CD14-positive monocyte (primary cell): ENCODE measurements at places on chromosomes 16 and 17. TPM values are rescaled to one million over a fixed set of nuclear protein-coding genes. Genes with fewer than 3 reads are reported as not detected.

- no peak for DNase-seq
Observed at GRCh38 chr16:66751053-66751302, 431 bp downstream of the DYNC1LI2 start.

DNA sequence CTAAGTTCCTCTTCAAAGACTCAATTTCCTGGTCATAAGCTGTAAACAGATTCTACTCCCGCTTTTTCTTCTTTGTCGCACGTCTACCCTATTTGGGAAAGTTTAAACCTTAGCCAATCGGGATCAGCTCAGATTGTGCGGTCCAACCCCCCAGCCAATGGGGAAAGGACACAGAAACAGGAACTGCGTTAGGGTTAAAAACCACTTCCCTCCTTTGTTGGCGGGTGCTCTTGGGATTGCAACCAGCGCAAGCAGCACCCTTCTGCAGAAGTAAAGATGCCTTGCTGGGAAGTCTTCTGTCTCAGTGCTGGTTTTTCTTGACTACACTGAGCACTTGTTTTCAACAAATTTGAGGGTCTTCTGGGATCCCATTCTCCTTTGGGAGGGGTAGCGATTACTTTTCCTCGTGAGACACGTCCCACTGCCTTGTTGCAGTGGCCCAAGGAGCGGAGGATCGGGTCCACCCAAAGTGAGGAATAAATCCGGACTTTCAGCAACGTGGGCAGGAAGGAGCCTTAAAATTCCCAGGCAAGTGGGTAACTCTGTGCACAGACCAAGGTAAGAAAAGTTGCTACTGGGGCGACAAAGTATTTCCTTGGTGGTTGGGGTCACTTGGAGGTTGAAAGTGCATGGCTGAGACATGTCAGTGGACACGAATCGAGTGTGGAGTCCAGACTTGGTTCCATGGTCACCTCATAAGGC lies 1.0 kb upstream of the YPEL3 start:
- DNase-seq = peak; percentile 48

GRCh38 chr17:11825572-11826209 lies 171.6 kb downstream of the ZNF18 start:
- DNase-seq = no peak

DNA sequence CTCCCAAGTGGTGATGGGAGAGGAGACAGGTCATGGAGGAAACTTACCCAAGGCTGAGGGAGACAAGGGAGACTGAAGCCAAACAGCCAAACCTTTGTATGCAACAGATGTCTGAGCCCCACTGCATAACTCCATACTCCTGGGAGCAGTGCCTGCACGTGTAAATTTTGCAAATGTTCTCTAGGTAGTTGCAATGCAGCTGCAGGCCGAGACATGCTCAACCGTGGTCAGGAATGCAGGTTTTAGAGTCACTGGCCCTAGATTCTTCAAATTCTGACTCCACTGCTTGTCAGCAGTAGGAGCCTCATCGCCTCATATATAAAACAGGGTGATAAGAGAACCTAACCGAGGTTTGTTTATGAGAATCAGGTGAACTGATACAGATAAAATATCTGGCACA lies 11.5 kb downstream of the DYNLRB2 start:
- no peak for DNase-seq

GRCh38 chr17:81368161-81369022 lies 26.9 kb upstream of the BAHCC1 start:
- no peak for DNase-seq

GRCh38 chr16:27766236-27766925 lies 216.4 kb downstream of the KATNIP start:
- no peak for DNase-seq

- DNase-seq = peak; percentile 67
Observed at GRCh38 chr17:41932816-41933389, 2.5 kb downstream of the ODAD4 start.

FLII gene
- 227 TPM for polyA plus RNA-seq

DNA sequence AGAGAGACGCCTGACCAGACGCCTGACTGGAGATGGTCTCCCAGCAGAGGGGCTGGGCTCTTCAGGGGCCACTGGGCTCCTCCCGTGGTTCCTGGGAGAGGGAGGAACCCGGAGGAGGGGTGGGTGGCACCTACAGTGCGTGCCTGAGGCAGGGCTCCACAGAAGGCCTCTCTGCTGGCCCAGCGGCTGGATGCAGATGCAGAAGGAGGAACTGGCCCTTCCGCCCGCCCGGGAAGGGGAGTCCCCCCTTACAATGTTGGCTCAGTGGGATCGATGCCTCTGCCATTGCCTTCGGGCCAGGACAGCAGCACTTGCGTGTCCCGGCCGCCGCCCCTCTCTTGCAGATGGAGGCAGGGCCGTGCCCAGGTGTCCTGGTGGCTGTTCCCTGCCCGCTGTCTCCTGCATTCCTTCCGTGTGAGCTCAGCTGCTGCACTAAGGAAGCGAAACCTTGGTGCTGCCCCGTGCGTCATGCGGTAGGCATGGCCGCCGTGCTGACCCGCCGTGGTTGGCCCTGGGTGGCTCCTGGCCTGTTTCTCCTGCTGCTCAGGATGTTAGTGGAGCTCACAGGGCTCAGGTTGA lies 15.1 kb downstream of the BAIAP2 start:
- peak; percentile 86 for DNase-seq

VMO1 gene
- 1.9 and 2.1 TPM in 2 replicates for polyA plus RNA-seq

- DNase-seq = no peak
Observed at GRCh38 chr17:39777534-39778365, 40.0 kb downstream of the GRB7 start.

DNA sequence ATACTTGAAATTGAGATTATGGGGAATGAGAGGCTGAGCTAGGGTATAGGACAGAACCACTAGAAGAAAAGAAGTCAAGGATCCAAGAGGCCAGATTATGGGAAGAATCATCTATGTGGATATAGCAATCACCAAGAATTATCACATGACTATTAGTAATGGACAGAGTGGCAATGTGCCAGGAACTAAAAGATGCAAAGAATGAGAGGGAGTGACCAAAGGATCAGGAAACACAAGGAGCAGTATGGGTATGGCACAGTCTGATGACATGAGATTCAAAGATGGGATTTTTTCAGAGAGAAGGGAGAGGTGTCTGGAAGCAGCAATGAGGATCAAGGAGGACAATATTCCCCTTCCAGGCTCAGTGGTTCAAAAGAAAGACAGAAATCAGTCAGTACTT lies 212.2 kb downstream of the AATF start:
- DNase-seq = no peak

DNA sequence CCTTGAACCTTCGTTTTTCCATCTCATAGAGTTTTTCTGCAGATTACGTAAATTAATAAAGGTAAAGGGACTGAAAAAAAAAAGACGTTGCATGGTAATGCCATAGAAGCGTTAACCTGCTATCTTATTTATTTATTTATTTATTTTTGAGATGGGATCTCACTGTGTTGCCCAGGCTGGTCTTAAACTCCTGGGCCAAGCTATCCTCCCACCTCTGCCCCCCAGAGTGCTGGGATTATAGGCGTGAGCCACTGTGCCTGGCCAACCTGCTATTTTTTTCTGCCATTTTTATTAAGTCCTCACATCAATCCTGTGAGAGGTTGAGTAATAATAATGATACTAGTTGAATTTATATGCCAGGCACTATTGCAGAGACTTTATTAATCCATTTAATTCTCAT lies 7.9 kb downstream of the MSI2 start:
- no peak for DNase-seq

DNA sequence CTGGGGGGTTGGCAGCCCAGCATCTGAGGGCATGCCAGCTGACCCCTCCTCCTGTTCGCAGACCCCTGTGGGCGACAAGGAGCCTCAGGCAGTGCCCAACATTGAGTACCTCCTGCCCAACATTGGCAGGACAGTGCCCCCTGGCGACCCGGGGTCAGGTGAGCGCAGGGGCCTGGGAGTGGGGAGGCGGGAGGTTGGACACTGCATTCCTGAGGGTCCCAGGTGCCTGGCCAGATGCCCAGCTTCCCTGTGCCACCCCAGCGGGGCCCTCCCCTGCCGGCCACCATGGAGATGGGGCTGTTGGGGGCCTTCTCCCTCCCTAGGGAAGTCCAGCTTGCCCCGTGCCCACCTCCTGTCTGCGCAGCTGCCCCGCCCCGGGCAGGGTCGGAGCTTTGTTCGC lies 70.1 kb downstream of the ARHGAP23 start:
- DNase-seq = no peak

- DNase-seq = no peak
Observed at GRCh38 chr17:199806-200545, 18.5 kb upstream of the DOC2B start.

GRCh38 chr16:88356727-88357199 lies 26.0 kb upstream of the ZNF469 start:
- no peak for DNase-seq

DNA sequence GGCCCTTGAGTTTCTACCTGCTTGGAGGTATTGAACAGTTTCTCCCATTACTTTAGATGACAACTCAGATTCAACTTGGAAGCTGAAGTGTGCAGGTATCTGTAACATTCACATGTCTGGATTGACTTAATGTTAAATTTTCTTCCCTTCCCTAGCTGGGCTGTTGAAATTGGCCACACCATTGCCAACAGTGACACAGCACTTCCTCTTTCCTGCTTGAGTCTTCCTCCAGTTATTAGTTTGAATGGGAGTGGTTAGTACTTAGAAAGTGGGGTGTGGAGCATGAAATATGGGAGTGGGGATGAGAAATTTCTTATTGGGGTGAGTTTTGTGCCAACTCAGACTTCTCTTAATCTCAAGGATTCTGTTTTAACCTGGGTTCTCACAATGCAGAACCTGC lies 454.9 kb downstream of the KCNJ2 start:
- DNase-seq = peak; percentile 34

DNA sequence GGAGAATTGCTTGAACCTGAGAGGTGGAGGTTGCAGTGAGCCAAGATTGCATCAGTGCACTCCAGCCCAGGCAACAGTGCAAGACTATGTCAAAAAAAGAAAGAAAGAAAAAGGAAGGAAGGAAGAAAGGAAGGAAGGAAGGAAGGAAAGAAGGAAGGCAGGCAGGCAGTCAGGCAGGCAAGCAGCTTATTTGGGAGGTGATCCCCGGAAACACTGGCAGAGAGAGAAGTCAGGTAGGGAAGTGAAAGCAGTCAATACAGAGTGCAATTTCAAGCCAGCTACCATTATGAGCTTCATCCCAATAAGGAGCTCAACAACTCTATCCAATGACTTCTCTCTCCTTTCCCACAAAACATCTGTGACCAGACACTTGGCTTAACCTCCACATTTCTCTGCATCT lies 83.0 kb upstream of the TBC1D3K start:
- peak; percentile 43 for DNase-seq

- no peak for DNase-seq
Observed at GRCh38 chr17:79220201-79220712, 145.6 kb downstream of the ENGASE start.

ABCC6 gene
- polyA plus RNA-seq = 6.1 TPM

DNA sequence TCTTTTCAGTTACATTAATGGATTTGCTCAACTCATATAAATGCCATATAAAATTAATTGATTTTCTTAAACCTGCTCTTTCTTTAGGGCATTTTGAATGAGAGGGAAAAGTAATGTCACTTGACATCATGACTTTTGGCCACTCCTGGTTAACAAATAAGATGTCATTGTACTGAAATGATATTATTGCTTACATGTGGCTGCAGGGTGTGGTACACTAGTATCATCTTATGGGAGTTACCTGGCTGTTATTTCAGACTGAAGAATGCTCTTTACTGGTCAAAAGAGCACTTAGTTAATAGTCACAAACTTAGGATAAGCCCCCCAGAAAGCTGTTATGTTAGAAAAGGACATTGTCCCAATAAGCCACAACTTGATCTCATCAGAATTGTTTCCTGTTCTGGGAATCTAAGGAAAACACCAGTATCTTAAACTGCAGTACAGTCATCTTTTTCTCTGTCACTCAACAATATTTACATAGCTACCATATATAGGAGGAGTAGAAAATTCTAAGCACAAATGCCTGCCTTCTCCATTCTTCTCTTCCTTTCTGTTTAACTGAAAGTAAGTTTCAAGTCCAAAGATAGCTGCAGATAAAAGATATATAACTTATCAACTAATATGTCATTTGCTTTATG lies 53.9 kb upstream of the MRC2 start:
- DNase-seq = no peak

IGSF6 gene
- polyA plus RNA-seq = 159 TPM

GRCh38 chr16:35692824-35693223 lies 2233.4 kb downstream of the TP53TG3F start:
- DNase-seq = no peak

DNA sequence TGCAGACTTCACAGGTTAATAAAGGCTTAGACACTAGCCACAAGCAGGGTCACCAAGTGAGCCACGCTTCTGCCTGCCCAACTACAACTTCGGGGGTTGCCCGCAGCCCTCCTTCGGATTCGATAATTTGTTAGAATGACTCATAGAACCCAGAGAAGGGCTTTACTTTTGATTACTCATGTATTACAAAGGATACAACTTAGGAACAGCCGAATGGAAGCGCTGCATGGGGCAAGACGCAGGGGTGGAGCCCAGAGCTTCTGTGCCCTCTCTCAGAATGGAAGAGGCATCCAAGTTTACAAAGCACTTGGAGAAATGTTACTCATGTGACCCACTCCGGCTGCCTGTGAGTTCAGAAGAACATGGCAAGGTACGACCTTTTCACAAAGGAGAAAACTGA lies 7.5 kb upstream of the CDH5 start:
- no peak for DNase-seq

DNA sequence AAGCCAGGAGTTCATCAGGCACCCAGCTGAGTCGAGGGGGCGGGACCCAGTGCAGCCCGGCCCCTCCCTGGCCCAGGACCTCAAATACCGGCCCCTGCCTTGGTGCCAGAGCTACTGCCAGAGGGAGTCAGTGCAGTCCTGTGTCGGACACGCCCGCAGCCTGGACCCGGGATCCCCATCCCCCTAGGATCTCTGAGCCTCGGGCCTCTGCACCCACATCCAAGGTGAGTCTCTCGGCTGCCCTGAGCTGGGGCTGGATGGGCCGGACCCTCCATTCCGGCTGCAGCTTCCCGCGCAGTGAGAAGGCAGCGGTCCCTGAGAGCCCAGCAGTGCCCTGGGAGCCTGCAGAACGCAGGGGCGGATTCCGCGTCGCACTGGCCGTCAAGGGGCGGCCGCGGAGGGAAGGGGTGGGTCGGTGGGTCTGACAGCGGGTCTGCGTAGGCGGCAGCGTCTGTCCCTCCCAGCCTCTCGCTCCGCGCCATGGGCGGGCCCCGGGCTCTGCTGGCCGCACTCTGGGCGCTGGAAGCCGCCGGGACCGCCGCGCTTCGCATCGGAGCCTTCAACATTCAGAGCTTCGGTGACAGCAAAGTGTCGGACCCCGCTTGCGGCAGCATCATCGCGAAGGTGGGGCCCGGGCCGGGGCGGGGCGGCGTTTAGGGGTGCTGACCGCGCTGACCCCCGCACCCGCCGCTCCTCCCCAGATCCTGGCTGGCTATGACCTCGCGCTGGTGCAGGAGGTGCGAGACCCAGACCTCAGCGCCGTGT lies at the start of gene DNASE1L2:
TSS of gene DNASE1L2 (plus strand) at position 108 of the 765 bp plus-strand sequence. CDS start at position 481, 373 bp downstream.
- no peak for DNase-seq

SEZ6L2 gene
- polyA plus RNA-seq = not detected

DNA sequence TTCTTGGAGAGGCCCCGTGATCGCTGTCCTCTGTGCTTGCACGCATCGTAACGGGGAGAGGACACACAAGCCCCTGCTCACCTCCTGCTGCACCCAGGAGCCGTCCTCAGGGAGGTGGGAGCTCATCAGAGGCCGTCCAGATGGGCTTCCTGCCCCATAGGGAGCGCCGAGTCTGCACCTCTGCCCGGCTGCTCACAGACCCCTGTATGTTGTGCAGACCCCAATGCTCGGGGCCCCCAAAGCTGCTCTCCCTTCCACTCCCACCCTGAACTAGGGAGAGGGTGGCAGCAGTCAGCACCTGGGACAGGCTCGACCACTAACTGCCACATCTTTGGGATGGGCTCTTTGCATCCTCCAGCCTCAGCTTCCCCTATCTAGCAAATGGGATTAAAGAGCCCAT lies 4.4 kb upstream of the ZNF469 start:
- DNase-seq = no peak

- DNase-seq = no peak
Observed at GRCh38 chr16:73610605-73611156, 562.8 kb upstream of the ZFHX3 start.
